ENCODE measurements at places on chromosomes 12 and 14.

- no peak for DNase-seq
These were observed 31.2 kb downstream of the RHOF start for GRCh38 chr12:121762269-121762668.

- no peak for DNase-seq
These were observed 24.2 kb downstream of the GLT8D2 start for GRCh38 chr12:104025771-104026170.

- no peak for DNase-seq
These were observed 1.2 kb downstream of the NOS1 start for GRCh38 chr12:117360222-117360550.

- no peak for DNase-seq
These were observed 30.4 kb downstream of the MANSC1 start for GRCh38 chr12:12319451-12320183.

GRCh38 chr14:94752591-94753436 is 17.1 kb downstream of the GSC start:
- DNase-seq, result no peak

- no peak for DNase-seq
These were observed 411.7 kb downstream of the TMEM117 start for GRCh38 chr12:44247588-44247987.

GRCh38 chr12:48783432-48783831 is 5.5 kb downstream of the ADCY6 start:
- DNase-seq, result no peak

All from stimulated activated CD4-positive, alpha-beta T cell treated with anti-CD3 and anti-CD28 coated beads, TNF-alpha, amount 100 ng/mL, for 48 hours (primary cell).